ENCODE measurements at places on chromosomes 7 and 10.
A peak's percentile ranks its signal among the peaks of the same experiment; 100 is the strongest.

GRCh38 chr7:38463277-38464225, 167.6 kb downstream of the AMPH start:
- no peak for DNase-seq

- no peak for DNase-seq
These were observed 49.1 kb downstream of the NCAPG2 start for GRCh38 chr7:158655507-158655906.

DNA sequence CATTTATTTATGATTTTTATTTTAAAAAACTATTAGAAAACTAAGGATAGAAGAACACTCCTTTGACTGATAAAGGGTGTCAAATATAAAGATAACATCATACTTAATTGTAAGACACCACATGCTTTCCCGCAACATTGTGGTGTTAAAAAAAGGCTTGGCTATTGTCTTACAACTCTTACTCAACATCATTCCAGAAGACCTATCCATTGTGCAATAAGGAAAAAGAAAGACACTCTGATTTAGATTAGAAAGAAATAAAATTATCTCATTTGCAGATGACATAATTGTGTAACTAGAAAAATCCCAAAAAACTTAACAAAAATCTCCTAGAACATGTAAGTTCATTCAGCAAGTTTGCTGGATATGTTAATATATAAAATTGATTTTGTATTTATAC, 296.7 kb upstream of the GNAI1 start:
- DNase-seq, result no peak

- DNase-seq, result no peak
These were observed 162.8 kb upstream of the NFE2L3 start for GRCh38 chr7:25989140-25989705.

DNA sequence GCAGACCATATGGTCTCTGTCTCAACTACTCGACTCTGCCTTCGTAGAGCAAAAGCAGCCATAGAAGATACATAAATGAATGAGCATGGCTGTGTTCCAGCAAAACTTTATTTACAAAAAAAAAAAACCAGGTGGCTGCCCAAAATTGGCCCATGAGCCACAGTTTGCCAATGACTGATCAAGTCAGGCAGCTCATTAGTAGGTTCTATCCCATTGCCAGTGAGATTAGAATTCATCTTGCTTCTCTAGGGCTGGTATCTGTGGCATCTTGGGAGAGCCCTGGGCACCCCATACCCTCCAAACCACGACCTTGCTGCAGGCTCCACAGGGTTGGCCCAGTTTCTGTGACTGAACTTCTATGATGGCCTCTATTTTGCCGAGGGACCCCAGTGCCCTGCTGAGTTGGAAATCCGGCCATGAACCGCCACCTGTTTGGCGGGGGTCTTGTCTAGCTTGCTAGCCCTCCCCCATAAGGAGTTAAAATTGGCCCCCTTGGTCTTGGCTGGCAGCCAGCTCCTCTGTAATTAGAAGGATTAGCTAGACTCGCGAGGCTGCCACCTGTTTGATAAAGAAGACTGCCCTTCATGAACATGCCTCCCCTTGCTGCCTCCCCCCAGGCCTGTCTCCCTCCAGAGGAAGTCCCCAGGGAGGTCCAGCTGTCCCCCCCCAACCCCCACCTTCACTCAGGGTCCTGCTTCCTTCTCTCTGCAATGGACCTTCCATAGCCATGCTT, 83.9 kb downstream of the CHN2 start:
- no peak for DNase-seq

DNA sequence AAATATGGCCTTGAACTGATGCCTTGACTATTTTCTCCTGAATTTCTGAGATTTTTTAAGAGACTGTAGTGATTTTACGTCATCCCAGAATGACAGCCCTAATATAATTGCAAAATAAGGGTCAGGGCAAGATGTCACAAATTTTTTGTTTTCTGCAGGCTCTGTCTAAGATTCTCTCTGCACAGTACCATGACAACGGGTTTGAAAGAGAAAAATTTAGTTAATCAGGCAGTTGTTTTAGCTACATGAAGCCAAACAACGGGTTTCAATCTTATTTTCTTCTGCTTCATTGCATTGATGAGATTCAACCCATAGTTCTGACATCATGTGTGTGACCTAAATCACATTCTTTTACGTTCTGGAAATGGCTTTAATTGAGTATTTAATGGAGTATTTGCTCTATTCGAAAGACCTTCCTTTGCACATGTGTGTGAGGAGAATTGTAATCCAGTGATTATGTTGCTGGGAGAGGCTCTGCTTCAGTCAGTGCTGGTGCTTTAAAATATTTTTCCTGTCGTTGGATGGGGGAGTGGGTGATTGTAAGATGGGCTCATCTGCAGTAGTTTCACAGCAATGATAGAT, 118.0 kb upstream of the RHOBTB1 start:
- DNase-seq, result no peak

- DNase-seq, result no peak
These were observed 42.0 kb upstream of the CELF2 start for GRCh38 chr10:10975647-10976046.

DNA sequence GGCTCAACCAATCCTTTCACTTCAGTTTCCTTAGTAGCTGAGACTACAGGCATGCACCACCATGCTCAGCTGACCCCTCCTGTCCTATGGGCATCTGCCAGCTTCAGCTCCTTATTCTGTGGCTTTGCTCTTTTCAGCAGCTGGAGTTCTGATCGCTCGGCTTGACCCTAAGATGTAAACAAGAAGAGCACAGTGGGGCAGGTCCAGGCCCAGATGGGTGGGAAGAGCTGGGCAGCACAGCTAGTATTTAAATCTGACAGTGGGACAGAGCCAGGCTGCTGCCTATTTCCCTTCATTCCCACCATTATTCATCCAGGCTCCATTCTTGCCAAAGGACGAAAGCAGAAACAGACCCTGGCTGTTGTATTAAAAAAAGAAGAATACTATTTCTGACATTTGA, 494.9 kb upstream of the PODXL start:
- DNase-seq, result no peak

- no peak for DNase-seq
These were observed 148.8 kb upstream of the CACNA2D1 start for GRCh38 chr7:82592416-82592815.

DNA sequence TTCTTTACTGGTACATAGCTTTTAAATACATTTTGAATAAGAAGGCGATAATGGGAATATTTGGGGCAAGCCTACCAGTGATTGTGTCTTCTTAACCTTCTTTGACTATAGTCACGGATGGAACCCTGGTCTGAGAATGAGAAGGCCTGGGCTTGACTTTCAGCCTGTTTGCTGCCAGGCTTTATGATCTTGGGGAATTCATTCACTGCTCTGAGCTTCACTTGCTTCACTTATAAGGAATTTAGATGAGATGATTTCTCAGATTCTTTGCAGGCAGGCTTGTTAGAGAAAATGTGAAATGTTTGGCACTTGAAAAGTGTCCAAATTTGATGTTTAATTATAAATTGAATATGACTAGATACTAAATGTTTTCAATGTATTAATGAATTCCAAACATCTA, 42.5 kb downstream of the NUP205 start:
- DNase-seq, result no peak

DNA sequence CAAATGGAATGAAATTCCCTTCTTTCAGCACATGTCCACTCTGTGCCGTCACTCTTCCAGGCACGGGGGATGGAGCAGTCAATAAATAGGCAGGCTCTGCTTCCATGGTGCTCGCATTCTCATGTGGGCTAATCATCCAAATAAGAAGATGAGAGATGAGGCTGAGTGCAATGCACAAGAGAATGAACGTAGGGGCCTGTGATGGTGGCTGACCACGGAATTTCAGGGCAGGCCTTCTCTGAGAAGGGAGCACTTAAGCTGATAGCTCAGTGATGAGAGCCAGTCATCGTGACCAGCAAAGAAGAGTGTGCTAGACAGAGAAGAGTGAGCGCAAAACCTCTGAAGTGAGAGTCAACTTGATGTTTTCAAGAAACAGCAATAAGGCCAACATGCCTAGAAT, 47.9 kb downstream of the TAF3 start:
- DNase-seq, result no peak

DNA sequence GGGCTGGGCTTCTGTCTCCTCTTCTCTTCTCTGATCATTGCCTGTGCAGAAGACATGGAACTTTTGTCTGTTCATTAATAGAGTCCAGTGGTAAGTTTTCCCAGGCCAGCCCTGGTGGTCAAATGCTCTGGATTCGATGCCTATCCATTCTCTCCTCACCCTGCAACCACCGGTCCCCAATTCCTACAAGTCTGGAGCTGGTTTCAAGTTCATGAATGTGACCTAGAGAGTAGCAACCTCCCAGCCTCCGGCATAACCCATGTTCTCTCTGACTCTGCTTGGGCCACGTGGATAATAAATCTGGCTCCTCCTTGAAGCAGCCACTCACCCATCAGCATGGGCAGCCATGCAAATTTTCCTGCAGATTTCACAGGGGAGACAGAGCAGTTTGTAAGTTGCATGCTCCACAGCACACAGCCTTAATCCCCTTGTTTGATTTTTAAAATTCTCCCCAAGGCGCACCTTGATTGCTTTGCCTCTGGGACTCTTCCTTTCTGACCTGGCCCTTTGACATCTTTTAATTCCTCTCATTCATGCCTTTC, 37.3 kb upstream of the PDZD8 start:
- no peak for DNase-seq

DNA sequence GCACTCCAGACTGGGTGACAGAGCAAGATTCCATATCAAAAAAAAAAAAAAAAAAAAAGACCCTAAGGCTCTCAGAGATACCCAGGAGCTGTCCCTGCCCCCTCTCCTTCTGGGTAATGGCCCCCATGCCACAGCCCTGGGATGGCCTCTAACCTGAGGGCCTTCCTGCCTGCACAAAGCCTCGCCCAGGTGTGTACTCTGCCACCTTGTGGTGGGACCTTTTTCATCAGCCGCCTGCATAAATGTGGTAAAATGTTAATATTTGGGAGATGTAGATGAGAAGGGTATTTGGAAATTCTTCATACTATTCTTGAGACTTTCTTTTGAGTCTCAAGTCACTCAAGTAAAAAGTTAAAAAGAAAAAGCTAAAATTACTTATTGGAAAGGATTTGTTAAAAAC, 46.3 kb upstream of the RNF216 start:
- no peak for DNase-seq

GRCh38 chr7:103541026-103541425, 95.0 kb upstream of the SLC26A5 start:
- peak; percentile 94 for DNase-seq

GRCh38 chr7:43083106-43083505, 29.3 kb upstream of the HECW1 start:
- no peak for DNase-seq

DNA sequence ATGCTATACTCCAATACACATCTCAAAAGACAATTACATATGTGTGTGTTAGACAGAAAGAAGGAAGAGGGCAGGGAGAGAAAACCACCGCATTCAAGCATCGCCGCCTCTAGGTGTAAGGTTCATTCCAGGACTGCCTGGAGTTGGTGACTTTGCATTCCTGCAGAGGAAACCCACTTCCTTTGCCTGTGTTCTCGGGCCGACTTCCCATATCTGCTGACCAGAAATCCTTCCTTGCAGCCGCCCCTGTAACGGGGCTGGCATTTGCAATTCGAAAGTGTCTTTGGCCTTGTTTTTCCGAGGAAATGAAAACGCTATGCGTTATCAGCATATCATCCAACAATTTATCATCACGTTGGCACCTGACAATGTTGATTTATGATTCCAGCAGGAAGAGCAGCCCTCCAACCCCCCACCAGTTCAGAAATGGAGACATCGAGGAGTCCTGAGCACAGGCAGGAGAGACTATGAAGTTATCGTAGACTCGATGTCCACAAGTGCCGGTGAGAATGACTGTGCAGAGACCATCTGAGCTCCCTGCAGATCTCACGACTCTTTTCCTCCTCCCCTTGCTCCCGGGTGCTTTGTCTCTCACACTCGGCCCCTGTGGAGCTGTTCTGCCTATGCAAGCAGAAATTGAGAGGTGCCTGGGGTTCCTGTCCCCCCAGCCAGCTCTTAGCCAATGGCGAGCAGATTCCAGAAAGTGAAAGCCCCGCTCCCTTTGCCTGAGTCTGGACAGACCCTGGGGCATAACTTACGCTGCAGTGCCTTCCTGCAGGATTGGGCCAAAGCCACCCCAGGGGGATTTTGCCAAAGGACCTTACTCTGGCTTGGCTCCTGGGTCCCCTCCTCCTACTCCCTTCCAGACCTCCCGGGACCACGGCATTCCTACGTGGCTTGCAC, 68.9 kb upstream of the FOXK1 start:
- DNase-seq, result no peak

- no peak for DNase-seq
These were observed 152.5 kb upstream of the YAE1 start for GRCh38 chr7:39413636-39414223.

DNA sequence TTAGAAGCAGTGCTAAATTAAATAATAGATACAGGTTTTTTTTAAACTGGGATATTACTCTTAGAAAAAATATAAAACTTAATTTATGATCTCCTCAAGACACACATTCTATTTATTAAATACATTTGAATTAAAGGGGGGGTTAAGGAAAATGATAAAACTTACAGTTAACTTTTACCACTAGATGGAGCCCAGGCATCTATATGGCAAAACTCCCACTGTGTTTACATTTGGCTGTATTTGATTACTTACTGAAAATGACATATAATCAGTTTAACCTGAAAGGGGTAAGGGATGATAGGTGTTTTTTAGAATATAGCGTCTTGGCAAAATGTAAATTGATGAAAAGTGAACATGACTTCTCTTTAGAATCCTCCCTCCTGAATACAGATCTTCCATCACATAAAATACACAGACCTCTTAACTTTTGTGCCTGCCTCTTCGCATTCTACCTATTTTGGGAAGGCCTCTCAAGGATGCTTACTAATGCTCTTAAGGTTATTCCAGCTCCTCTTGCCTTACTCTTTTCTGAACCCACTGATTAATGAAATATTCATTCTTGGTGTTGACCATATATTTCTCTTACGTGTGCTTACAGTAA, 235.7 kb downstream of the AGMO start:
- DNase-seq, result no peak

- no peak for DNase-seq
These were observed 241.5 kb upstream of the PRSS1 start for GRCh38 chr7:142507799-142508198.

- DNase-seq, result no peak
These were observed 365.9 kb downstream of the PHTF2 start for GRCh38 chr7:78164459-78164858.

DNA sequence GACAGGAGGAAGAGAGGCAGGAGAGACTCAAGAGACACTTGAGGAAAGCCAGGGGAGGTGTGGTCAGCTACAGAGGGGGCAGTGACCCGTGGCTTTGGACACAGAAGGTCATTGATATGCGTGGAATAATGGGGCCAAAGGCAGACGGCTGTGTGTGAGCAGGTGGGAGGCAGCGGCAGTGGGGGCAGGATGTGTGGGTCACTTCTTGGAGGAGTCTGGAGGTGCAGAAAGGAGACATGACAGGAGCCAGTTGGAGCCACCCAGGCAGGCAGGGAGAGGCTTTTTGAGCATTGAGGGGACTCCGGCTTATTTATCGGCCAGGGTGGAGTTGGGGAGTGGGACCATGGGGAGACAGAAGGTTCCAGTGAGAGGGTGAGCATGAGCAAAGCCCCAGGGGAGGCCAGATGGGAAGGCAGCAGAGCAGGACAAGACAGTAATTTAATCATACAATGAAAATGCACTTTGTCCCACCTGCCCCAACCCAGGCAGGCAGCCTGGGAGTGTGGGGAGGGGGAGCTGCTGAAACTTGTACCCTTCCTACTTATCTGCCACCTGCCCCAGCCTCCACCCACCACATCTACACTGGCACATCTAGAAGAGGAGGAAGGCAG, 5.0 kb downstream of the LDB3 start:
- DNase-seq, result no peak

- no peak for DNase-seq
These were observed 16.7 kb downstream of the SKIDA1 start for GRCh38 chr10:21508706-21509331.
